Activated CD8-positive, alpha-beta memory T cell treated with anti-CD3 and anti-CD28 coated beads for 48 hours (primary cell): ENCODE measurements at places on chromosomes 12 and 14.
A peak's percentile ranks its signal among the peaks of the same experiment; 100 is the strongest.

DNA sequence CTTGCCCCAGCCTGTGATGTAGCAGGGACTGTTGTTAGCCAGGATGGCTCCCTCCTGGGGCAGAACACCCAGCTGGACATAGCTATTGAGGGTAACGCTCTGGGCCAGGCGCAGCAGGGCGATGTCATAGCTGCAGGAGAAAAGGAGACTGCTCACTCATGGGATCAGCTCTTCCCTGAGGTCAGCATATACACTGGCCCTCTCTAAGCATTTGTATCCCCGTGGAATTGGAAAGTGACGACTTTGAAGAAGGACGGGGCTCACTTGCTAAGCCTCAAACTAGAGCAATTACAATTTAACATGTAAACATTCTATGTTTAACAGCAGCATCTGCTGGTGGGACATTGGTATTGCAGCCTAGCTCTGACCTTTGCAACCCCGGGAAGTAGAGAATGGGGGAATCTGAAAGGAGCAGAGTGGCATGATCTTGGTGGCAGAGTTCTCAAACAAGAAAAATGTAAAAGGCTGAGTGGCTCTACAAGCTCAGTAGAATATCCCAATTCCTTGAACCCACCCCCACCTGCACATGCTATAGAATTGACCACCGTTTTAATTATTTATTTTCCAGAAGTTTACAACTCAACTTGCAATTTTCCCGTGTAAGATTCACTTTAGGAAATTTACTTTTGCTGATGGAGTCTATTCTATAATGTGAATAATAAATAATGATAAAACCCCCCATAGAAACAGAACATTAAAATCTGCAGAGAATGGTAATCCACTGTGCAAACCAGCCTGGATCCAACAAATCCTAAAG lies 5.0 kb downstream of the CELA1 start:
- no peak for DNase-seq

DNA sequence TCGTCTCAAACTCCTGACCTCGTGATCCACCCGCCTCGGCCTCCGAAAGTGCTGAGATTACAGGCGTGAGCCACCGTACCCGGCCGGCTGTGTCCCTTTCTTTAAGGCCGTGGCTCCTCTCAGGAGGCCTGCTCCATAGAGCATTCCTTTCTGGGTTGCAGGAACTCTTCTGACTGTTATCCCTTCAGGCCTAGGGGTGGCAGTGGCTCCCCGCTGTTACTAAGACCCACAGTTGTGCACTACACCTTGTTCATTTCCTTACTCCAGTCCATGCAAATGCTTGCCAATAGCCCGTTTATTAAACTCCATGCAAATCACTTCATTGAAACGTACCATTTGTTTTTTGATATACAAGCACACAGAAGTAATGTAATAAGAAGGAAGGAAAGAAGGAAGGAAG lies 234.7 kb downstream of the BCAT1 start:
- no peak for DNase-seq

GRCh38 chr14:103292426-103293374 lies 41.3 kb upstream of the EIF5 start:
- peak; percentile 37 for DNase-seq

- no peak for DNase-seq
These were observed 132.9 kb downstream of the CEP83 start for GRCh38 chr12:94326727-94327126.

- peak; percentile 29 for DNase-seq
These were observed 20.9 kb upstream of the BLTP3B start for GRCh38 chr12:100163416-100164152.

DNA sequence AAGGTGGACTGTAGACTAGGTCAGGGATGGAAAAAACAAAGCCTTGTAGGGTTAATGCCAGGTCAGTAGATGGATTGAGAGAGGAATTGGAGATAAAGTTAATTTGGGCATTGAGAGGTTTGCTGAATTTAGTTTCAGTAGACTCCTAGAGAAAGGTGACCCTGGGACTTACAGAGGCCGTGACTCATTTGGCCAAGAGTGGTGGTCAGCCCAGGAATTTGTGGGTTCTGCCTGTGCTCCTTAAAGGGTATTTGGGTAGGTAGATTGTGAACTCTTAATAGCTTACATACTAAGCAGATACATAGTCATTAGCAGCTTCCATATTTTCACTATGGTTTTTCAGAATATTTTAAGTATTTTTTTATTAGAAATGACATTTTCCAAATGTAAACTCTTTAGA lies 21.8 kb downstream of the PLEKHA5 start:
- DNase-seq: no peak

- no peak for DNase-seq
These were observed 55.2 kb downstream of the ERO1A start for GRCh38 chr14:52640137-52640536.

DNA sequence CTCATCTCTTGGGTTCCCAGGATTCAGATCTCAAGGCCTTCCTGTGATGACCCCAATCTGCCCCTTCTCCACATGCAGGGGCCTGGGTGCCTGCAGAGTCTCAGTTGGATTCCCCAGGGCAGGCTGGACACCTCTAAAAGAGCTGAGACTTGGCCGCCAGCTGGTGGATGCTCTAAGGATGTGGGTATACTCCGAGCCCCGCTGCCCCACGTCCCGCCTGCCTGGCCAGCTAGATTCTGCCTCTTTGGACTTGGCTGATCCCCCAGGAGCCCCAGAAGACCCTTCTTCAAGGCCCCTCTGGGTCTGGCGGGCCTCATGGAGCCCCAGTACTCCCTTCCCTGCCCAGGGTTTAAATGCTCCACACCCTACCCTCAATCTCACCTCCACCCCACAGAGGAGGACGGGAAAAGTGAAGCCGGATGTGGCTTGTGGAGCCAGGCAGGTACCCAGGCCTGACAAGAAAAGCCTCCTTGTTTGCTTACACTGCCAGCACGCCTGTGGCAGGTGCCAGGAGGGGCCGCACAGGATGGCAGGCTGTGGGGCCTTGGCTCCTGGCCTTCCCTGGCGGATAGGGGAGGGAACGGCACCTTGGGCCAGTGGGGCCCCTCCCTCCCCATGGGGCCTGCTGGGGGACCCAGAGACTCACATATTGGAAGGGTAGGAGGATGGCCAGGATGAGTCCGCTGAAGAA lies 15.1 kb downstream of the FAIM2 start:
- no peak for DNase-seq

- no peak for DNase-seq
These were observed 9.6 kb downstream of the TBX5 start for GRCh38 chr12:114396153-114396868.

DNA sequence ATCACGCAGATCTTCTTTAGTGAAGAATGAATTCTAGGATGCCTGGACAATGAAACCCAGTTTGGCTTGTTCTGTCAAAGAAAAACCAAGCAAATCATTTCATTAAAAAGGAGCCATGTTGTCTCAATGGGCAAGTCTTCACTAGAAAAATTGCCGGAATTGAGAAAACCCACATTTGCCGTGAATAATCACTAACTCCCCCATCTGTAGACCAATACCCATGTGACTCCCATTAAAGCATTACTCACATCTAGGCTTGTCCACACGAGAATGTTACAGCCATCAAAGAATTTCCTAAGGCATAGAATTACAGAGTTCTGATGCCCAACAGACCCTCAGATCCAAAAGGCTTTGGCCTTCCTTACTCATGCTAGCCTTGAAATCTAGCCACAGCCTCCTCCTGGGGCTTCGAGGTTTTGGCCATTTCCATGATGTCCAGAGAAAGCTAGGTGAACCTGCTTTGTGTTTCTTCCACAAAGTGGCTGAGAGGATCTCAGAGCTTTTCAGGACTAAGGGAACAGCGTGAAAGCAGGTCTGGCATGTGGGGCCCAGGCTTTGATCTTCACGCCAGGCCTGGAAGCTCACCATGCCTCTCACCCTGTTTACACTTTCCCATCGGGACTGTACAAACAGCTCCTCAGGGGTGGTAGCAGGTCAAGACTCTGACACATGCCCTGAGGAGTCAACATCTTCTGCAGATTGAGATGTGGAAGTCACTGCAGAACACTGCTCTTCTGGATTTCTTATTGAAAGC lies 12.1 kb downstream of the SLC7A8 start:
- DNase-seq: no peak

DNA sequence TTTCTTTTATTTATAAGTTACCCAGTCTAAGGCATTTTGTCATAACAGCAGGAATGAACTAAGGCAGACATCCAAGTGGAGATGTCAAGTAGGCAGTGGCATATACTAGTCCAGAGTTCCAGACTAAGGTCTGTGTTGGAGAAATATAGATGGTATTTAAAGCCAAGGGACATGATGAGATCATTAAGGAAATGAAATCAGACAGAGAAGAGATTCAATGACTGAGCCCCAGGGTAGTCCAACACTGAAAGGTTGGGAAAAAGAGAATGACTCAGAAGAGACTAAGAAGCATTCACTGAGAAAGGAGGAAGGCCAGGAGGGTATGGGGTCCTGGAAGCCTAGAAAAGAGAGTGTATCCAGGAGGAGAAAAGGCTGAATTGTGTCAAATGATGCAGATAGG lies 442.2 kb upstream of the CCDC196 start:
- DNase-seq: no peak

- DNase-seq: no peak
These were observed 8.2 kb downstream of the TAS2R7 start for GRCh38 chr12:10794222-10794621.

- no peak for DNase-seq
These were observed 12.6 kb downstream of the SFSWAP start for GRCh38 chr12:131723532-131723931.

DNA sequence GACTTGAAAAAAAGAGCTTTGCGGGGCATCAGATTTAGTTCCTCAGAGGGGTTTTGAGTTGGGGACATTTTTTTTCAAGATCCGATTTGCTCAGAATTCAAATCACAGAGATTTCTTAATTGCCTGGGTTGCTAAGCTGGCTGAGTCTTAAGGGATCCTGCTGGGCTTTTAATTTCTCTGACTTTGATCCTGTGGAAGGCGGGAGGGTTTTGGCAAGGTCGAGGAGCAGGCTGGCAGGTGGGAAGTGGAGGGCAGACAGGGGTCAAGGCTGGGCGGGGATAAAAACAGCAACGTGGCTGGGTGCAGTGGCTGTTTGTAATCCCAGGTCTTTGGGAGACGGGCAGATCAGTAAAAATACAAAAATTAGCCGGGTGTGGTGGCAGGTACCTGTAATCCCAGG lies 33.5 kb upstream of the CCDC63 start:
- no peak for DNase-seq

GRCh38 chr12:67630373-67631088 lies 18.0 kb upstream of the DYRK2 start:
- peak; percentile 23 for DNase-seq

DNA sequence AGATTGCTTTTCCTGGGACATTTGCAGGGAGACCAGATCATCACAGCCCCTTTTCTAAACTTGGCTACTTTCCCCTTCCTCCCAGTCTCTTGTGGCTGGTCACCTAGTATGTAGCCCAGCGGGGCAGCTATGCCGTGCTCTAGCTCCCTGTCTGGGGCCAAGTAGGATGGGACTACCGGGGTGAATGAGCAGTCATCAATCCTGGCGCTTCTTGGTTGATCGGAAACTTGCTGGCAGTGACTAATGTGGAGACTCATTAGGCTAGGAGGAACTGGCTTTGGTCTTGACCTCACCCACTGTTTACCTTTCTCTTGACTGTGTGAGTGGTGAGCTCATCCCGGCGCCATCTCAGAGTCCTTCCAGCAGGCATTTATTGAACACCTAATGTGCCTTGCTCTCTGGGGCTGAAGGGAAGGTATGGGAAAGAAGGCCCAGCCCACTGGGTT lies 15.9 kb downstream of the PLEKHG3 start:
- DNase-seq: no peak

GRCh38 chr12:51326698-51327439 lies 2.9 kb upstream of the BIN2 start:
- DNase-seq: no peak

DNA sequence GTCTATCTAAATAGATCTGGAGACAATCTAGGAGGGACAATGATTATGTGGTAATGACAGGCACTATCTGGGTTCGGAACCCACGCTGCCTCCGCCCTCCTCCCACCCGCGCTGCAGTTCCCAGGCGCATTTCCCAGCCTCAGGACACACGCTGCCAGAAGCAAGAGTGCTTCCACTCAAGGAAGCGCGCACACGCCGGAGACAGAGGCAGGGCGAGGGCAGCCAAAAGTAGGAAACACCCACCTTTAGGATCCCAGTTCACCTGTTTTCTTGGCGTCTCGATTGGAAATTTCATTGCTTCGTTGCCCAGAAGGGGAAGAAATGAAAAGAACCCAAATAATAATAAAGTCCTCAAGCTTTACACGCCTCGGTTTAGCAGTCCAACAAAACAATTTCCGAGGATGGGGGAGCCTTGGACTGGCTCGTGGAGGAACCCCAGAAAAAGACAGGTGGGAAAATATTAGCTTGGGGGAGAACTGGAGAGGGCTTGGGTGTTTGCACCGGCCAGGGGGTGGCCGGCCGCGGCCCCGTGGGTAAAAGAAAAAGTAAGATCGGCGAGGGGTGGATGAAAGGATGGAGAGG lies 474 bp downstream of the KCNK10 start:
- DNase-seq: no peak

- no peak for DNase-seq
These were observed 8.6 kb downstream of the INF2 start for GRCh38 chr14:104697892-104698583.

DNA sequence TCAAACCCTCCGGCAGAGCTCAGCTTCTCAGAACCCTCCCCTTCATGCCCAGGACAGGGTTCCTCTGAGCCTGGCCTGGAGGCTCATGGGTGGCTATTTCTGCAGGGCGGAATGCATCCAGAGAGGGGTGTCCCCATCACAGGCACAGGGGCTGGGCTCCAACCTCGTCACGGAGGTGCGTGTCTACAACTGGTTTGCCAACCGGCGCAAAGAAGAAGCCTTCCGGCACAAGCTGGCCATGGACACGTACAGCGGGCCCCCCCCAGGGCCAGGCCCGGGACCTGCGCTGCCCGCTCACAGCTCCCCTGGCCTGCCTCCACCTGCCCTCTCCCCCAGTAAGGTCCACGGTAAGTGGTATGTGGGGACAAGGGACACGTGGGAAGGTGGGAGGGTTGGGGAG lies 15.7 kb downstream of the HNF1A start:
- no peak for DNase-seq

- no peak for DNase-seq
These were observed 10.1 kb upstream of the PITPNM2 start for GRCh38 chr12:123160801-123161487.

DNA sequence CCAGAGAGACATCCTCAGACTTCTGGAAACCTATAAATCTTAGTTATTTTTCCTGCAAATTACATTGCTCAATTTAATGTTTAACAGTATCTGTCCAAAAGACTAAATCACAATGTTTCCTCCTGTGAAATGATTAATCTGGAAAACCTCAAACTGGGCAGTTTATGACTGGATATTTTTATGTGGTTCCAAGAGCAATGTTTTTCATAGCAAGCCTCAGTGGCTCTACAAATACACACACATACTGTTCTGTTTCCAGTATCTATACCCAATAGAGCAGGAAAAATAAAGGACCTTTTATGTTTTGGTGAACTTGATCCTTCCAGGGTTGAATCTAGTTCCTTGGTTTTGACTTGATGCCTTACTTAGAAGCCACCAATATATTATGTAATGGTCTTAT lies 9.2 kb downstream of the NID2 start:
- DNase-seq: no peak

GRCh38 chr12:95859344-95859816 lies 628 bp downstream of the SNRPF start:
- no peak for DNase-seq

- no peak for DNase-seq
These were observed 297.5 kb upstream of the SLC16A7 start for GRCh38 chr12:59298296-59298695.
